Gastroesophageal sphincter (tissue), 4 donors: ENCODE measurements at places on chromosomes 4 and X. TPM values are rescaled to one million over a fixed set of nuclear protein-coding genes. Genes with fewer than 3 reads are reported as not detected.

GPR173 gene
- 0.94 TPM for total RNA-seq

SLIT2 gene
- total RNA-seq: 71.3 TPM

NUDT6 gene
- 4.7 TPM for total RNA-seq

CHIC1 gene
- total RNA-seq: 13.5 TPM

PAK3 gene
- 1.8 TPM for total RNA-seq

SYNPO2 gene
- 1,547 TPM for total RNA-seq
